ENCODE measurements at places on chromosomes 2 and 18. TPM values are rescaled to one million over a fixed set of nuclear protein-coding genes. Genes with fewer than 3 reads are reported as not detected.

The NRBP1 gene
- 69.1 TPM for total RNA-seq

The LYPD1 gene
- total RNA-seq, result 0.34 TPM

The MPP4 gene
- 4.7 TPM for total RNA-seq

The CABYR gene
- 6.7 TPM for total RNA-seq

The NPAS2 gene
- total RNA-seq, result 31.8 TPM

The SLC8A1 gene
- total RNA-seq, result 11.9 TPM

The ANO7 gene
- 0.30 TPM for total RNA-seq

The CIB4 gene
- total RNA-seq, result not detected

The CHAC2 gene
- 8.5 TPM for total RNA-seq

The GRHL1 gene
- total RNA-seq, result 0.50 TPM

Measured in bronchus fibroblast of lung (primary cell).